Activated naive CD4-positive, alpha-beta T cell (primary cell): ENCODE measurements at places on chromosomes 2 and 18.

DNA sequence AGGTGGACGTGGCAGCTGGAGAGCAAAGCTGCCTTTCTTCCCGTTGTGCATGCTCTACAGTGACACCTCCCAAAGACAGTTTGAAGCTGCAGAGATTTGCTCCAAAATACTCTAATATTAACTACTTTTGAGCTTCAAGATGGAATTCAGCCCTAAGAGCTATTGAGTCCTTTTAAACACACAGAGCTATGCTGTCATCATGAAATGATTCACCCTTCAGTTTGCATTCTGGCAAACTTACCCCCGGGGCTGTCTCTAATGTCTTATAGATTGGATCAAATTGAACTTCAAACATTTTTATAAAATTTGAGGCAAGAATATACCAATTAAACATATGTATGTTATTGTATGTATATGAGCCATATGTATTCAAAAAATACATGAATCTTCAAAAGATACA lies 110.7 kb upstream of the EFEMP1 start:
- no peak for DNase-seq

DNA sequence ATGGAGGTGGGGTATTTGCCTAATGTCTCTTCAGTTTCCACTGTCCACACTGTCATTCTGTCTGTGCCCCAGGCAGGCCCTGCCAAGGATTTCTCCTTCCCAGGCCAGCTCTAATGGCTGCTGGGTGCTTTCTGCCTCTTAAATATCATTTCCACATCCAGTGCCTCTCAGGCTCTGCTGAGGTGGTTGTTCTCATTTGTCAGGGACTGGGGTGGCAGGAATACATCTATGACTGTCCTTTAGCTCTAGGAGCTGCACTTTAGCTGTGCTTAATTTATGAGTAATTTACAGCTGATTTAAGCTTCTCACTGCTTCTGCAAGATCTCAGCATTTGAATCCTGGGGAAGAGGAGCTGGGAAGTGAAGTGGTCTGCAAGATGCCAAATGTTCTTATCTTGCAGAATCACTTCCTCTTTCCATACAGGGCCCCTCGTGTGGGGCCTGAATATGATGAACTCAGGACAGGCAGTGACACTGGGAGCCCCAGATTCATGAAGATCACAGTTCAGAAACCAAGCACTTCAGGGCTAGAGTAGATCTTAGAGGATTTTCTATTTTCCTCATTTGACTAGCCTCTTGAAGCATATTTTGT lies 150.2 kb downstream of the FSHR start:
- DNase-seq = no peak

DNA sequence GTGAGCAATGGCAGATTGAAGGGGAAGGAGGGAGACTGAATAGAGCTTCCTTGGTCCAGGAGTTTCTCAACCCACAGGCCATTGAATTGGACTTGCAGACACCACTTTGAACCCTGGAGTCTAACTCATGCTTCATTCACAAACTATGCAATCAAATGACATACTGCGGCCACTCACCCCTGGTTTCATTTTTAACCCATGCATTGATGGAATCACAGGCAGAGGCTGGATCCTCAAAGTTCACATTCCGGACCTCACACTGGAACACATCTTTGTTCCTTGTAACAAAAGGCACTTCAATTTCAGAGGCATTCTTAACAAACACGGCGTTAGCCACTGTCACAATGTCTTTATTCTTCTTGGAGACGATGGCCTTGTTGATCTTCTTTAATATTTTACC lies 40.7 kb downstream of the MRPL44 start:
- no peak for DNase-seq

DNA sequence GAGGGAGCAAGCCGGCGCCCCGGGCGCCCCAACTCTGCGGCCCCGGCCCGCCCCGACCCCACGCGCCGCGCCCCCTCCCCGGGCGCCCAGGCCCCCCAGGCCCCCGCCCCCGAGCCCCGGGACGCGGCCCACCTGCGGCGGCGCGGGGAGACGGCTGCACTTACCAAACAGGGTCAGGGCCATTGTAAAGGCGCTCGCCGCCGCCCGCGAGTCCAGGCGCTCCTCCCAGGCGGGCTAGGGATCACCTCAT lies 526 bp downstream of the CHN1 start:
- DNase-seq = no peak

DNA sequence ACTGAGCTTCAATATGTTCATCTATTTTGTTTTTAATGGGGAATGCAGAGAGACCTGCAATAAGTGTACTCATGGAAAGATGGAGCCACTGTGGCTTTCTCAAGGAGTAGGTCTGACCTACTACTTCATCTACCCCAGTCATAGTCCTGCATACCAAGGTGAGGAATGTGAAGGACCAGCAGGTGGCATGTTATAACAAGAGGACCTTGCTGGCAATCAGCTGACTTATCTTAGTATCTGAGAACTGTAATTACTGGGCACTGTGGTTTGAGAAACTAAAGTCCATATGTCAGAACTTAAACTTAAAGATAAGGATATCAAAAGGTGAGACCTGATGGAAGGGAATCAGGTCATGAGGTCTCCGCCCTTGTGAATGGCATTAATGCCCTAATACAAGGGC lies 1104.2 kb downstream of the BCL11A start:
- DNase-seq = no peak

GRCh38 chr2:231781798-231782726 lies 980 bp upstream of the PDE6D start:
- DNase-seq = no peak
